ENCODE measurements at places on chromosomes 6 and 20.
A peak's percentile ranks its signal among the peaks of the same experiment; 100 is the strongest.

DNA sequence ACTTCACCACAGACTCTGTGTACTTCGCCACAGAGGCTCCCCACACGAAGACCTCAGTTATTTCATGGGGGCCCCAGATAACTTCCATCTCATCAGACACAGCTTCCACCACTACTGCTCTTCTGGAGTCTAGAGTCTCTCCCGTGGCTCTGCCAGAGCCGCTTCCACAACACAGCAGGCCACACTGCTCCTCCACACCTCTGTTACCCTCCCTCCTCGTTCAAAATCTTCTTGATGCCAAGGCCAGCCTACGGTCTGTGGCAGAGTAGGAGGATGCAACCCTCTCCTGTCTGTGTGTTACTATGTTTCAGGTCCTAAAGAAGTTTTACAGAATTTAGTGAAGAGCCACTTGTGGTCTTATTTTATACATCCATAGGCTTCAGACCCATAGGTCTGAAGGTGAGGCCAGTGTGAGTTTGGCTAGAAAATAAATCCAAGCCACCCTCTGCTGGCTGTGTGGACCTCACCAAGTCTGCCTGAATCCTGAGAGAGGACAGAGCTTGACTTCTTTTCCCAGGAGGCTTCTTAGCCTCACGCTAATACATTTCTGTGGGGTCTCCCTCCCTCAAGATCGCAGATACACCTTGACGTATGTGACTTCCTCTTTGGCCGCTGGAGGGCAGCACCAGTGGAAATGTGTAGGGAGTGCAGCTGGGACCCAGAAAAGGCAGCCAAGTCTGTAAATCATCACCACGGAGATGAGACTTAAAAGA lies 197.7 kb downstream of the FAXC start:
- peak; percentile 77 for DNase-seq

- no peak for DNase-seq
Observed at GRCh38 chr6:36940027-36940426, 14.5 kb upstream of the PI16 start.

DNA sequence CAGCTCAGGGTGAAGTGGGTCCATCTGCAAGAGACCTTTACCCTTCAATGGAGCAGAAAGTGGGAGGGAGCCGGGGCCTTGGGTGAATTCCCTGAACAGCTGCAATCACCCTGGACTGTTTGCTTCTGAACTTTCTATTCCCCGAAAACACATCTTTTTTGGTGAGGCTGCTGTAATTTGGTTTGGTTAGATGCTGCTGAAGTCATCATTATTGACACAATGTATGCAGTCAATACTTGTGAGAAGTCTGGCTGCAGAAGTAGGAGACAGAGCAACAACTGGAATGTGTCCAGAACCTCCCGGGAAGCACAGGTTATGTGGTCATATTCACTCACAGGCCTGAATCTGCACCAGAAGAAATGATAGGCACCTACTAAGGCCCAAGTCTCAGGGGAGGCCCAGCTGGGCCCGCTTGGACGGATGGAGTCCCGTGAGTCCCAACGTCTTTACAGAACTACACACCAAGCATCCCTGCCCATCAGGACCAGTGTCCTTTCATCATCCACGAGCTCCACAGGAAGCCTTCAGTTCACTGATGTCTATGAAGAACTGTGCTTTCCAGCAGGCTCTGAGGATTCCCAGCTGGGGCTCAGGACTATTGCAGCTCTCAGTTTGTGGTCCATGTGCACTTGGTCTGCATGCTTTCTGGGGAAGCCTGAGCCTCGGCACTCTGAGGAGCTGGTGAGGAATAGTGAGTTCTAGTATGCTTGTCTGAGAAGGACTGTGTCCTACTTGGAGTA lies 177.6 kb downstream of the THBS2 start:
- no peak for DNase-seq

DNA sequence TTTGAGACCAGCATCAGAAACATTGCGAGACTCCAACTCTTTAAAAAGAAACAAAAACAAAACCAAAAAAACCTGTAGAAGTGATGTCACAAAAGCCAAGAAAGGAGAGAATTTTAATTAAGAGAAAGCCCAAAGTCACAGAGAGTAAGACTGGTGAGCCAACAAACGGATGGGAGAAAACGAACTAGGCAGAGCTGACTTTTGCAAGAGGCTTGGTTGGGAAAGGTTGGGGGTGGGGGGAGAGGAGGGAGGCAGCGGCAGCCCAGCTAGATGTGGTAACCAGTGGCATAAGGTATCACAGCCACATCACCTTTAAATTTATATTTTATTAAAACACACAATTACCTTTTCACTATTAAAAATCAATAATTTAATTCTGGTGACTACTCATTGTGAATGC lies 23.5 kb downstream of the NOL7 start:
- no peak for DNase-seq

GRCh38 chr20:5172167-5172601 lies 45.4 kb downstream of the CDS2 start:
- no peak for DNase-seq

DNA sequence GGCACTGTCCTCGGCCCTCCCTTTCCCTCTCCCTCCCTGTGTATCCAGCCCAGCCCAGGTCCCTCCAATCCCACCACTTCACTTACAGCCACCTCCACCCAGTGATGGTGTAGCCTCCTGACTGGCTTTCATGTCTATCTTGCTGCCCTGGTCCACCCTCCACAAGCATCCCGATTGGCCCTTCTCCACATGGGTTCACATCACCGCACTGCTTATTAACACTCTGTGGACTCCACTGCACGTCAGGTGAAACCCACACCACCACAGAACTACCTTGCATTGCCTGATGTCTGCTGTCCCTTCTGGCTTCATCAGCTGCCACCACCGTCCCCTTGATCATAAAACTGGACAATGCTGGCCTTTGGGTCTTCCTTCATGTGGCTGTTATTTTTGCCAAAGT lies 220.4 kb upstream of the ARID1B start:
- peak; percentile 83 for DNase-seq

DNA sequence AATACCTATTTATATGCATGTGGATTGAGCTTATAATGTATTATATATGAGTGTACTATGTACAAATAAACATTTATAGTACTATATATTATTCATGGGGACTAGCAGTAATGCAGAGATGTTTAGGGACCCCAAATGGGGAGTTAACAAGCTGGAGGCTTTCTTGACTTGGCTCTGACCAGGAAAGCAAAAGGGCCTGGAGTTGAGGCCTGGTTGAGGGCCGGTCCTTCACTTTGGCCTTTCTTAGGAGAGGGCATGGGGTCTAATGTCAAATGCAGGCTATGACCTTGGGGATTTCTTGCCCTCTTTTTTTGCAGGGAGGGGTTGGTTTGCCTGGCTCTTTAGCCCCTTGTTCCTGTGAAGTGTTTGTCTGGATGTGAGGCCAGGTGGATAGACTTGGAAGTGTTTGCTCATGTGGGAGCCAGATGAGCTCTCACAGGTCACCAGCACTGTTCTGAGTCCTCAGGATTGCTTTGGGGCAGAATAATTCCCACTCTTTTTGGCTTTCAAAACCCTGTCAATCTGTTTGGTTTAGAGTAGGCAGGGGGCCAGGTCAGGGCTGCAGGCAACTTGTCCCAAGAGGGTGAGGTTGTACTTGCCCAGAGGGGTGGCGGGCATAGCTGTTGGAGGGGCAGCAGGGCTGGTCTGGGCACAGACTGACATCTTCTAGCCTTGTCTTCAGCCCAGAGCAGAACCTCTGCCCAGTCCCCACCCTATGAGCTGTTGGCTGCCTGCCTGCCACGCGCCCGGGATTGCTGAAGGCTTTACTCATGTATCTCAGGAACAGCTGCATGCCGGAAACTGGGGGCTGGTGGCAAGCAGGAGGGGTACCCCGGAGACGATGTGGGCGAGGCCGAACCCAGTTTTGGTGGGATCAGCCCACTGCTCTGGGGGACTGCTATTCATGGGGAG lies 14.6 kb downstream of the TJAP1 start:
- peak; percentile 17 for DNase-seq

- no peak for DNase-seq
Observed at GRCh38 chr6:143585241-143585640, 73.7 kb upstream of the FUCA2 start.

- DNase-seq, result no peak
Observed at GRCh38 chr20:32387252-32387651, 29.1 kb downstream of the ASXL1 start.

- peak; percentile 9 for DNase-seq
Observed at GRCh38 chr20:2890742-2891141, 17.5 kb downstream of the PTPRA start.

GRCh38 chr6:147651249-147652063 lies 143.0 kb downstream of the SAMD5 start:
- no peak for DNase-seq

GRCh38 chr6:132491303-132491702 lies 21.6 kb downstream of the STX7 start:
- DNase-seq, result no peak

GRCh38 chr6:14690120-14691056 lies 555.5 kb upstream of the JARID2 start:
- no peak for DNase-seq

- no peak for DNase-seq
Observed at GRCh38 chr6:27873021-27873940, 38.9 kb downstream of the OR2B2 start.

DNA sequence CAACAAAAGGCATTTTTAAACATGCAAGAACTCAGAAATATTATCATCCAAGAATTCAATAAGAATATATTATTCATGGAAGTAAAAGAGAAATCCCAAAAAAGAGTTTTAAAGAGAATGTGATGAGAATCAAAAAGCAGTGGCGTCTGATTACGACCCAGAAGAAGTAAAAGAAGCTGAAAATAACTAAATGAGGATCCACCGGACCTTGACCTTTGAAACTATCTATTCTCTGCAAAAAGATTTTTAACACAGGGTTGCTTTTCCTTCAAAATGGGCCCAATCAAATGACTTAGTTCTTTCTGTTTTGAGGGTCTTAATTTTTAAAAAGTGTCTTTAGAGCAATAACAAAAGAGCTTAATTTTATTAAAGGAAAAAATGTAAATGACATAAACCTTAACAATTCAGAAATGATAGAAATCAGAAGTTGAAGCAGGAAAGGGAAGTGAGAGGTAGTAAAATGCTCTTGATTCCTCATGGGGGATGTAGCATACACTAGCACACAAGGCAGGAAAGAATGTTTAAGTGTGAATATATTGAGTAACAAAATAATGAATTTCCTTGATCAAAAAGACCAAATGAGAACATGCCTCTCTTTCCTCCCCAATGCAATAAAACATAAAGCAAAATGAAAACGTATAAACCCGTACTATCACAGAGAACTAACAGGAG lies 223.1 kb upstream of the PRDM1 start:
- DNase-seq, result no peak

- DNase-seq, result peak; percentile 81
Observed at GRCh38 chr6:44268095-44268628, 2.1 kb upstream of the TMEM151B start.

GRCh38 chr6:81859884-81860283 lies 107.4 kb upstream of the TENT5A start:
- peak; percentile 31 for DNase-seq

- no peak for DNase-seq
Observed at GRCh38 chr6:144314003-144314485, 28.9 kb downstream of the UTRN start.

DNA sequence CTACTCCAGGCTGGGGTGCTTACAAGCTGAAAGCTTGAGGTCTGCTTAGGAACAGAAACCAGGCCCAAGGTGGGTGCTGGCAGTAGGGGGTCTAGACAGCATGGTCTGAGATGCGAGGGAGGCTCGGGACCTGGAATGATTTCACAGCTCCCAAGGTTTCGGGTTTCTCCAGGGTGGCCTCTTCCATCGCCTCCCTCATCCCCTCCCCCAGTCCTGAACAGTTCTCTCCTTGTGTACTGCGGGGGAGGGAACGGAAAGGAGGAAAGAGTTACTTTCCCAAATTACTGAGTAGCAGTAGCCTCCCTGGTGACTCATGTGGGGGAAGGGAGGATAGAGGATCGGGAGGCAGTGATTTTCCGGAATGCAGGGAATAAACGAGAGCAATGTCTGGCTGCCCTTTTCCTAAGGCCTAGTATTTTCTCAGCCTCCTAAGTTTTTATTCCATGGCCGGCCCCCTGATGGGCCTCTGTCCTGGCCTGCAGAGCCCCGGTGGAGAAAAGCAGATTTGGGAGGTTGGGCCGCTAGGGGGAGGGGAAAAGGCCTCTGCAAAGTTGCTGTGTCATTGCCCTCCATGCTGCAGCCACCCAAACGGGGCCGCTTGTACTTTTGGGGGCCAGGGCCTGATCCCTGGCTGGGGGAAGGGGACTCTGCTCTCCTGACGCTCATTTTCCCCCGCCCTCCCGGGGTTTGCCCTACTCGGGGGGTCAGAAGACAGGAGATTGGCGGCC lies 1.5 kb downstream of the BRD2 start:
- DNase-seq, result peak; percentile 95

- DNase-seq, result no peak
Observed at GRCh38 chr20:24630486-24631172, 161.2 kb downstream of the SYNDIG1 start.

GRCh38 chr20:51616060-51616459 lies 73.5 kb upstream of the NFATC2 start:
- no peak for DNase-seq

- no peak for DNase-seq
Observed at GRCh38 chr6:15534974-15535373, 127.9 kb downstream of the DTNBP1 start.

GRCh38 chr6:9484091-9484490 lies 930.8 kb downstream of the TFAP2A start:
- no peak for DNase-seq

DNA sequence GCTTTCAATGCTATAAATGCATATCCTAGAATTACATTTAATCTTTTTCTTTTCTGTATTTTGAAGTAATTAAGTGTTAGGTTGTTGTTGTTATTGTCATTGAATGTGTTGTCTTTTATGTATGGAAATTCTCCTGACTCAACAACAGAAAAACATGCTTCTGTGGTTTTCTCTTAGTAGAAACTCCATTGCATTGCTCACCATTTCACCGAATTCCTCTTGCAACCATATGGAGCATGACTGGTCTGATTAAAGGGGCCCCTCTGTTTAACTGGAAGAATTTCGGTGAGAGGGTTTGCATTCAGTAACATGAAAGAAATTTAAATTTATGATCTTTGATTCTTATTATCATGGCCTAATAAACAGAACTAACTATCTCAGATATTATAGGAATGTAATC lies 454.3 kb upstream of the JARID2 start:
- DNase-seq, result peak; percentile 69

GRCh38 chr6:98894810-98895209 lies 52.9 kb downstream of the FBXL4 start:
- DNase-seq, result peak; percentile 43

DNA sequence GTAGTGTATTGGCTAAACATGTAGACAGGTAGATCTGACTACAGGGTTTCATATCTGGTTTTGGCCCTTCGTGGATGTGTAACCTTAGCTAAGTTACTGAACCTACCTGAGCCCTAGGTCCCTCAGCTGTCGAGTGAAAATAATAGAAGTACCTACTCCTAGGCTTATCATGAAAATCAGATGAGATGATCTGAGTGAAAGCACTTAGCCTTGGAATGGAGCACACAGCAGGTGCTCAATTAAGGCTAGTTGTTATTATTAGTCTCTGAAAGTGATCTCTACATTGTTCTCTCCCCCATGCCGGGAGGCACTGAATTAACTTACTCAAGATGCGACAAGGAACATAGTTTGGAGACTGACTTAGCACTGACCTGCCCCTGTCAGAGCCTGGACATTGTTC lies 174.7 kb upstream of the ZNF217 start:
- no peak for DNase-seq

- no peak for DNase-seq
Observed at GRCh38 chr6:31568537-31568961, 3.5 kb upstream of the LTA start.

Data from NCI-H69 (cell line).